Dermis blood vessel endothelial cell (primary cell): ENCODE measurements at places on chromosomes 2 and 18. TPM values are rescaled to one million over a fixed set of nuclear protein-coding genes. Genes with fewer than 3 reads are reported as not detected.

Gene OR6B2
- total RNA-seq, result not detected in 2 replicates

Gene SDC1
- total RNA-seq, result 1.4 and 1.7 TPM in 2 replicates

DNA sequence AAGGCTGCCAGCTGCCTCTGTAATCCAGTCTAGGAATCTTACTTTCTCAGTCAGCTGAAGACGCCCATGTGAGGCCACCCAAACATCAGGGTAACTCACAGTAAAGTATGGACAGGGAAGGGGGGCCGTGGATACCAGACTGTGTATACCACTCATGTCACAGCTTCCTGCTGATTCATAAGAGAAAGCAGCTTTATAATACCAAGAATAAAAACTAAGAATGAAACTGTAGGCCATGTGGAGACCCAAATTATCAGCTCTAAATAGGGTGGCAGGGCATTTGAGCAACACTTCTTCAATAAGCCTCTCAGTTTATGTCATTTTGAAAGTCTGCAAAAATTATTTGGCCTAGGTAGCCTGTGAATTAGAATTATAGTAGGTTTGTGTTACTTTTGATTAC, 115.0 kb upstream of the CDCA7 start:
- DNase-seq, result no peak

DNA sequence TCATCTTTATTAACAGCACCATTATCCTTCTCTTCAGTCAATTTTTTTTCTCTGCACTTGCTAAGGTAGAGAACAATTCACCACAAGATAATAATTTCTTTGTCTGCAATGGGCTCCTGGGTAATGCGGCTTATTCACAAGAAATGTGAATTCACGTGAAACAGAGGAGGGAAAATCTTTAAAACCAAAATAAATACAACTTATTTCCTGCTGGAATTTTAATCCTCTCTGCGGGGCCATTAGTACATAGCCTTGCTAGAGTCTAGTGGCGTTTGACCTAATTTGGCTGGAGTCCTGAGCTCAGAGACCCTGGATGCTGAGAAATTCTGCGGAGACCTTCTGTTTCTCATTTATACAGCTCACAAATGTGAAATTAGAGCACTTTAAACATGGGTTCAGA, 319.3 kb upstream of the MMADHC start:
- no peak for DNase-seq

- peak; percentile 70 for DNase-seq
Measured at GRCh38 chr2:182763311-182763912, 47.4 kb downstream of the DNAJC10 start.

GRCh38 chr2:58035352-58035751, 11.3 kb upstream of the VRK2 start:
- DNase-seq, result no peak

- no peak for DNase-seq
Measured at GRCh38 chr2:39919511-39920306, 140.7 kb upstream of the THUMPD2 start.

DNA sequence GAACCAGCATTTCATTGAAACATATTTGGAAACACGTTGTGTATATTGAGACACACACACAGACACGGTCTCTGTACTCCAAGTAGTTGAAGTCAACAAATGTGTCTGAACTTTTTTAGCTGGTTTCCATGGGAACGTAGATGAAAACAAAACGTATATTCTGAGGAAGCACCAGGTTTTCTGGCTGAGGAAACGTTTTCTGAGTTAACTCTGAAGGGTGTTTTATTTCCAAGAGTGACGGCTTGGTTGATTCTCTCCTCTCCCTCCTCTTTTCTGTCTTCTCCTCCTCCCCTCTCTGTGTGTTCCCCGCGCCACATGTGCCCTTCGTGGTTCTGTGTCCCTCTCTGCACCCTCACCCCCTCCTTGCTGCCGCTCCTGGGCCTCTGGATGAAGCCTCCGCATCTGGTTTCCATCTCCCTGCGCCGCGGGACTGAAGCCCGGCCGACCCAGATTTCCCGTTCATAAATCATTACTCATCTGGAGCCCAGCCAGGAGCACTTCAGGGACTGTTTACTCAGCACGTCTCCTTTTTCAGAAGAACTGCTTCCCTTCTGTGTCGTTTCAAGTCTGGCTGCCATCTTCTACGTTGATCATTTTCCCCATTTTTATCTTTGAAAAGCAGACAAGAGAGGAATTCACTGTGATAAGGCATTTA, 122.7 kb downstream of the COL6A3 start:
- peak; percentile 97 for DNase-seq

- DNase-seq, result no peak
Measured at GRCh38 chr2:241999184-241999583, 129.7 kb downstream of the RTP5 start.

GRCh38 chr18:77133835-77134496, 1.4 kb upstream of the MBP start:
- DNase-seq, result no peak
